GM04504 (cell line): ENCODE measurements at places on chromosomes 11 and 22.

GRCh38 chr22:37898441-37899181 is 7.5 kb upstream of the MICALL1 start:
- DNase-seq, result no peak

GRCh38 chr11:124669193-124669592 is 4.3 kb downstream of the SIAE start:
- DNase-seq, result no peak

DNA sequence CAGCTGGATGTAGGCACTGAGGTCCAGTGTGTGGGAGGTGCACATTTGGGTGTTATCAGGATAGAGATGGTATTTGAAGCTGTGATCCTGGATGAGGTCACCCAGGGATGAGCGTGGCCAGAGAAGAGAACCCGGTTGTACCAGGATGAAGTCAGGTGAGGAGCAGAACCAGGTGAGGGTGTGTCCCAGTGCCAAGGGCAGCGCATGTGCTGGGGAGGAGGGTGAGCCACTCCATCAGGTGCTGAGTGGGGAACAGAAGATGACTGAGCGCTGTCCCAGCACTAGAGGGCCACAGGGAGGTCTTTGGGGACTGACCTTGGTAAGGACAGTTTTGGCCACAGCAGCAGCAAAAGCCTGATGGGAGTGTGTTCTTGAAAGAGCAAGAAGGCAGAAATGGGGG is 2.7 kb downstream of the ARL2 start:
- no peak for DNase-seq

- no peak for DNase-seq
These were observed 47.5 kb downstream of the NCAPD3 start for GRCh38 chr11:134176284-134176683.

GRCh38 chr11:69562302-69562701 is 78.7 kb upstream of the CCND1 start:
- no peak for DNase-seq

- DNase-seq, result no peak
These were observed 103.8 kb downstream of the CEP164 start for GRCh38 chr11:117431436-117431835.

- DNase-seq, result no peak
These were observed 19.9 kb downstream of the TRIM44 start for GRCh38 chr11:35682230-35683173.
